ENCODE measurements at places on chromosomes 3 and 15. TPM values are rescaled to one million over a fixed set of nuclear protein-coding genes. Genes with fewer than 3 reads are reported as not detected.

DNA sequence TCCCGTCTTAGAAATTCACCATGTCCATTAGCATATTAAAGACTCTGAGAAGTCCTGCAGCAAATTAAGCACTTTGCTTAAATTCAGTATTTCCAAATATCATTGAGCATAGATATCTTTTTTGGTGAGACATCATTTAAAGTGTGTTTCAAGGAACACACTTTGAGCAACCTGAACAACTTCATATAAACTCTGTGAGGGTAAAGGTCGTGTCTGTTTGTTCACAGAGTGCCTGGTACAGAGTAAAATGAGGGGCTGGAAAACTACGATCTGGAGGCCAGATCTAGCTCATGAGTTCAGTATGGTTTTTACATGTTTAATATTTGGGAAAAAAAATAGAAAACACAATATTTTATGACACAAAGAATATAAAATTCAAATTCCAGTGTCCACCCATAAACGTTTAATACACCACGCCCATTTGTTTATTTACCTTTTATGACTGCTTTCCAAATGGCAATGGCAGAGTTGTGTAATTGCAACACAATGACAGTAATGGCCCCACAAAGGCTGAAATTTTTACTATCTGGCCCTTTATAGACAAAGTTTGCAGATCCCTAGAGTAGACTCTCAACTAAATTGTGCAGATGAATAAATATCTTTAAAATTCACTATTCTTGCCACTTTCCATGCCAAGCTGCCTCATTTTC lies 67.4 kb downstream of the SNTN start:
- DNase-seq = no peak

- no peak for DNase-seq
These were observed 1141.0 kb downstream of the IGSF11 start for GRCh38 chr3:117893638-117894037.

DNA sequence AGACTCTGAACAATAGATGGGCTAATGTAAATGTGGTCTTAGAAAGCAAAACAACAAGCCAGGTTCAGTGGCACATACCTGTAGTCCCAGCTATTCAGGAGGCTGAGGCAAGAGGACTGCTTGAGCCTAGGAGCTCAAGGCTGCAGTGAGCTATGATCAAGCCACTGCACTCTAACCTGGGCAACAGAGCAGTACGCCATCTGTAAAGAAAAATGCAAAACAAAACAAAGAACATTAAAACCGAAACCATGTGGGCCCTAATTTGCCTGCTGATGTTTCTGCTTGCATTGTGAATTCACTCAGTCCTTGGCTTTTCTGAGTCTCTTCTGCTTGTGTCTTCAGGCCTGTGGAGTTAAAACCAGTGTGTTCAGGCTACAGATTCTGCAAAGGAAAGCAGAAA lies 56.7 kb downstream of the CCNL1 start:
- DNase-seq = no peak

- DNase-seq = no peak
These were observed 6.7 kb downstream of the CAPN3 start for GRCh38 chr15:42365921-42366550.

- no peak for DNase-seq
These were observed 4.1 kb downstream of the VGLL3 start for GRCh38 chr3:86986671-86987420.

- no peak for DNase-seq
These were observed 17.0 kb upstream of the SLC9A9 start for GRCh38 chr3:143865302-143865701.

GRCh38 chr3:173823911-173824460 lies 426.4 kb downstream of the NLGN1 start:
- no peak for DNase-seq

GRCh38 chr3:196159952-196160804 lies 51.0 kb downstream of the ZDHHC19 start:
- peak; percentile 53 for DNase-seq

- no peak for DNase-seq
These were observed 94.3 kb downstream of the DGKG start for GRCh38 chr3:186267758-186268157.

- no peak for DNase-seq
These were observed 175.8 kb upstream of the ATP11B start for GRCh38 chr3:182617500-182617899.

DNA sequence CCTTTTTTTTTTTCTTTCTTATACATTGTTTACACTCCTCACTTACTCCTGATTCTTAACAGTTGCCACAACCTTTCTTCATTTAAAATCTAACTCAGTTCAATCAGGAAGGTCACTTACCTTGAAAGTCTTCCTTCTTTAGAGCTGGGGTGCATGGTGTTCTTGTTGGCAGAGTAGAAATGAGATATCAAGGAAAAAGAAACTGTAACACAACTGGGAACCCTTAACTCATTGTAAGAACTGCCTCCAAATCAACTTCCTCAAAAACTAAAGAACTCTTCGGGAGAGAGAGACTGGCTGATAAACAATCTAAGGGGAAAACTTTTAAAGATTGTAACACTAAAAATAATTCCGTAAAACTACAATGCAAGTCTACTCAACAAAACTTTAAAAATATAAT lies 1.4 kb upstream of the APPL1 start:
- DNase-seq = no peak

AADACL2 gene
- not detected for total RNA-seq

ARHGAP31 gene
- 8.9 TPM for total RNA-seq

SHC4 gene
- total RNA-seq = 4.1 TPM

GOLGA6L7 gene
- total RNA-seq = not detected

All from activated naive CD8-positive, alpha-beta T cell treated with anti-CD3 and anti-CD28 coated beads for 36 hours (primary cell).